ENCODE measurements at places on chromosomes 1 and 21.

DNA sequence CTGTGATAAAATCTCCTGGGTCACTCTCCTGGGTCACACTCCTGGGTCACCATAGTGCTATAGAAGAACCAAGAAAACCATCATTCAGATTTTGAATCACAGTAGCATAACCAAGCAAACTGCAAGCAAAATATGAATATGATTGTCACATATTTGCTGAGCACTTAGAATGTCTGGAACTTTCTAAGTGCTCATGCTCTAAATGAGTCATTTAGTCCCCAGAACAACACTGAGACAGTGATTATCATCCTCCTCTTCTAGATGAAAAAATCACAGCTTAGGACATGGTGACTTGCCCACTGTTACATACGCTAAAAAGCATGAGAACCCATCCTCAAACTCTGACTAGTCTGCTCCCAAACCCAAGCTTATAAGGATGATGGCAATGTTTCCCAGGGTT, 39.5 kb upstream of the DDAH1 start:
- DNase-seq: no peak

- no peak for DNase-seq
Measured at GRCh38 chr1:156489935-156490293, 10.7 kb downstream of the MEF2D start.

DNA sequence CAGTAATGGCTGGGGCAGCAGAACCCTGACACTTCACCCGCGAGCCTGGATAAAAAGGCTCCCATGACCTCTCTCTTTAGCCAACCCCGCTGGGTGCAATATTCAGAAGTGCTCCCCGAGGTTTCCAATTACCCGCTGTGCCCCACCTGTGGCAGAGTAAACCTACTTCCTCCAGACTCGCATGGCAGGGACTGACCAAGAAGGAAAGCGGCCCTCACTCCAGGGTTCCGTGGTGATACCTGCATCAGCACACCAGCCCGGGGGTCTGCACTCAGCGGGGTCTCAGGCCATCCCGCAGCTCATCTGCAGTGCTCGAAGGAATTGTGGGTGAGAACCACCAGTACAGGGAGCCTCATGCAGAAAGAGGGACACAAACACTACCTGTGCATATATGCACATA, 136.3 kb upstream of the FMN2 start:
- DNase-seq: no peak

GRCh38 chr1:115098979-115099692, 9.8 kb upstream of the TSPAN2 start:
- DNase-seq: peak; percentile 71

DNA sequence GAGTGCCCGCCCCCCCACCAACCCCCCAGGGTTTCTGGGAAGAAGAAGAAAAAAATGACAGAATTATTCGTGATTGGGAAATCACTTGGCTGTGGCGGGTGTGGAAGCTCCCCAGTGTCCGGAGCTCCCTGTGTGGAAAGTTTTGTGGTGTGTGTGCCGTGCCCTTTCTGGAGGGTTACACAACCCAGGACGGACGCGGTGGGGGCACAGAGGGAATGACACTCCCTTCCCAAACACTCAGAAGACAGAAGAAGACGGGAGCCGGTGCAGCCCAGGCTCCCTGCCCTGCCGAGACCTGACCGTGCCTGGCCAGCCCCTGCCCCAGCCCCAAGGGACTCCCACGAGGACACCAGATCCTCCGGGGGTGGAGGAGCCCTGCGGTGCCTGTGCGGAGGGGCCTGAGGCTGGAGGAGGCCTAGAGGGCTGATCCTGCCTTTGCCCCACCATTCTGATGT, 33.0 kb upstream of the ADARB1 start:
- no peak for DNase-seq

- no peak for DNase-seq
Measured at GRCh38 chr1:111987502-111987901, 2.0 kb downstream of the KCND3 start.

GRCh38 chr1:35287807-35288640, 19.5 kb downstream of the ZMYM4 start:
- DNase-seq: no peak

GRCh38 chr1:44553127-44553758, 121.0 kb downstream of the TMEM53 start:
- no peak for DNase-seq

- DNase-seq: no peak
Measured at GRCh38 chr1:94156096-94156625, 35.2 kb upstream of the ABCA4 start.

DNA sequence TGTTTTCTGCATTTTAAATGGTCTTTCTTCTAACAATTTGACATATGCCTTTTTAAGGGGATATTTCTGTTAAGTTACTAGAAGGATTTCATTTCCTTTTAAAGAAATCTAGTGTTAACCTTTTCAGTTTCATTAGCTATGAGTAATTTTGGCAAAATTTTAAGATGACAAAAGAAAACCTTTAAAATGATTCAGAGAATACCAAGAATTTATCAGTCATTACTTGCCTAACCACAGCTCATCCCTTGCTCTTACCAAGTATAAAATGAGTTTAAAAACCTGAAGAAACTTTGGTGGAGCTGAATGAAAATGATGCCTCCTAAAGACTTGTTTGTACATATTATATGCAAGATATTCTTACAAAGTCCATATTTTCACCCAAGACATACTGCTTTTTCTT, 101.7 kb downstream of the NEK7 start:
- no peak for DNase-seq

DNA sequence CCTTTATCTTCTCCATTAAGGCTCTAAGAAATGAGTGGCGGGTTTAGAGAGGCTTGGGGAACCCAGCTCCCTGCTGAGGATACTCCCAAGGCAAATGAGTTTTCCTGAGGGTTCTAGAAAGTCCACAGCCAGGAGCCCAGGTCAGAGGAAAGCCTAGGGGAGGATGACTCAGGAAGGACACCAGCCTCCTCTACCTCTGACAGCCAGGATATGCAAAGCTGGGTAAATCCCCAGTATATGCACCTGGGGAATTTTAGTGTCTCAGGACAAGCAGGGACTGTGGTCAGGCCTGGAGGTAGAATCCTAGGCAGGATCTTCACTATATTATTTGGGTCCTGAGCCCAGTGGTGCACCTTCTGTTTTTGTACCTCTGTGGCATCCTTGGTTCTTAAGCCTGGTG, 23.5 kb upstream of the WNT4 start:
- DNase-seq: no peak

DNA sequence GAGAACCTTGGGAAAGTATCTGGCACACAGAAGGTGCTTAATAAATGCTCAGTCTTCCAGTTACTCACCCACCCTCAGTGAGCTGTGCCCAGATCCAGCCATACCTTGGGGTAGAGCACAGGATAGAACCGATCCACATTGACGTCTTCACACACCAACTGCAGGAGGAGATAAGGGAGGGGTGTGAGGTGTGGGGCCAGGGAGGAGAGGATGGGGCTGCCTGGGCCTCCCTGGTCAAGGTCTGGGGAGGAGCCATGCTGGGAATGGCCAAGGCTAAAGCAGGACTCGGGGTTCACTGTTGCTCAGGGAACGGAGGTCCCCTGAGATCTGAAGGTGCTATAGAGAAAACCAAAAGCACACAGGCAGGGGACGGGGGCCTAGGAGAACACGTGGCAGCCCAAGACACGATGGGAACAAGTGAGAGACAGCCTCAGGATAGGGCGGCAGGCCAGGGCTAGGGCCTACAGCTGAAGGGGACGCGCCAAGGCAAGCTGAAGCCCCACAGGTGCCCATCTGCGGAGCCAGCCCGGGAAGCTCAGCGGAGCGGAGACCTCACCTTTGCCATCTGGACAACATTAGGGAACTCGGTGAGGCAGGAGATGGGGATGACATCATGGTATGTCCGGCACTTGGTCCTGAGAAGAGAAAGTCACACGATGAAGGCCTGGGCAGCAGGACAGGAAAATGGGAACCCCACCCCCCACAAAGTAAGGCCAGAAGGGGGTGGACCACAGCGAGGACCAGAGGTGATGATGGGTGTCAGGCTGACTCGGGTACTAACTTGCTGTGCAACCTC, 55.9 kb downstream of the RAP1GAP start:
- no peak for DNase-seq

DNA sequence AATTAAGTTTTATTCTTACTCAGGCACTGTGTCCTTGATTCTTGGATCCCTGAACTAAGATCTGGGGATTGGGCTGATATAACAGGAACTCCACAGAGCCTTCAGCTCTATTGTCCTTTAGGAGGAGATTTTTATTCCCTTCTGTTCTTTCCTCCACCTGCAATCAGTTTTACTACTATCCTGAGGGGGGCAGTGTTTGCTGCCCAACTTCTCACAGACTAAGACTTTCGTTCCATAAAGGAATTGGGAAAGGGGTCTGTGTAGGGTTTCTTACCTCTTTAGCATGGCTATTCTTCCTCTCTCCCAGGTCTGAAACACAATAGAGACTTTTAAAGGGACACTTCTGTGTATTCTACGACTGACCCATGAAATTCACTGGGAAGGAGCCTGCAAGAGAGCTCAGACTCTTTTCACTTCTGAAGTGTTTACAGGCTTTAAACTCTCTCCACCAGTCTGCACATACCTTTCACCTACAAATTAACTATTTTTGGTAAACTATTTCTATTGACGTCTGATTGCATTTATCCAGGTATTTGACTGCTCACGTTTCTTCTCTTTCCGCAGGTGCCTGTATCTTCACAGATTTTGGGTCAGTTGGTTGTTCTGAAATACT, 103.3 kb upstream of the DEPDC1 start:
- no peak for DNase-seq

DNA sequence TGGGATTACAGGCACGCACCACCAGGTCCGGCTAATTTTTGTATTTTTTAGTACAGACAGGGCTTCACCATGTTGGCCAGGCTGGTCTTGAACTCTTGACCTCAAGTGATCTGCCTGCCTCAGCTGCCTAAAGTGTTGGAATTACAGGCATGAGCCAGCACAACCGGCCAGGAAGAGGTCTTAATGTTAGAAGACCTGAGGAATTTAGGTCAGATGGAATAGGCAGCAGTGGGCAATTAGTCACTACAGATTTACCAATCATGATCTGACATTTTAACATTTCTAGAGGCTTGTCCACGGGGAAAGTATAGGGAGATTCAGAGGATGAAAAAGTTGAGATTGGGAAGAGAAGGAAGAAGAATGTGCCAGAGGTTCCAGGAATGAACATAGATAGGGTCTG, 8.9 kb upstream of the APP start:
- no peak for DNase-seq

GRCh38 chr21:42440187-42440792, 36.6 kb downstream of the UBASH3A start:
- DNase-seq: no peak

DNA sequence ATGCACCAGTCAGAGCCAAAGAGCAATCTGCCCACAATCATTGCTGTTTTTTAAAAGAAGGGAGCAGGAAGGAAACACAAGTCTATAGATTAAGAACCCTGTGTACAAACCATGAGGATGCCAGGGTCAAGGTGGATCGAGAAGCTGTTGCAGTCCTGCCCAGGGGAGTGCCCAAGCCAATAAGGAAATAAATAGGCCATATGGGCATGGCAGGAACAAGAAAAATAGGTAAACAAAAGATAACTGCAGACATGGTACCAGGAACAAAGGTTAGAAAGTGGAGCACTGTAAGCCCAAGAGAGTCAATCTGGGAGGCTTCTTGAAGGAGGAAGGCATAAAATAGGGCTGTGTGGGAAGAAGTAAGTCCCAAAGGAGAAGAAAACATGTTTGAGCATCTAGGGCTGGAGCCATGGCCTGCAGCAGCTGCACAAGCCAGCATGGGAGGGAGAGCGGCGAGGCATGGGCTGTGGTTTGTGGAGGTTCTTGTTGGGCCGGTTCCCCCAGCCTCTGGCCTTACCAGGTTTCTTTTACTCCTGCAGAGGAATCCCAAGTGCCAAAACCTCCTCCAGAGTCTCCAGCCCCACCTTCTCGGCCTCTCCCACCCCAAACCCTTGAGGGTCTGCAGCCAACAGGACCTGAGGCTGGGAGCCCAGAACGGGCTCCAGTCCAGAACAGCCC, 13.6 kb downstream of the INAVA start:
- no peak for DNase-seq

DNA sequence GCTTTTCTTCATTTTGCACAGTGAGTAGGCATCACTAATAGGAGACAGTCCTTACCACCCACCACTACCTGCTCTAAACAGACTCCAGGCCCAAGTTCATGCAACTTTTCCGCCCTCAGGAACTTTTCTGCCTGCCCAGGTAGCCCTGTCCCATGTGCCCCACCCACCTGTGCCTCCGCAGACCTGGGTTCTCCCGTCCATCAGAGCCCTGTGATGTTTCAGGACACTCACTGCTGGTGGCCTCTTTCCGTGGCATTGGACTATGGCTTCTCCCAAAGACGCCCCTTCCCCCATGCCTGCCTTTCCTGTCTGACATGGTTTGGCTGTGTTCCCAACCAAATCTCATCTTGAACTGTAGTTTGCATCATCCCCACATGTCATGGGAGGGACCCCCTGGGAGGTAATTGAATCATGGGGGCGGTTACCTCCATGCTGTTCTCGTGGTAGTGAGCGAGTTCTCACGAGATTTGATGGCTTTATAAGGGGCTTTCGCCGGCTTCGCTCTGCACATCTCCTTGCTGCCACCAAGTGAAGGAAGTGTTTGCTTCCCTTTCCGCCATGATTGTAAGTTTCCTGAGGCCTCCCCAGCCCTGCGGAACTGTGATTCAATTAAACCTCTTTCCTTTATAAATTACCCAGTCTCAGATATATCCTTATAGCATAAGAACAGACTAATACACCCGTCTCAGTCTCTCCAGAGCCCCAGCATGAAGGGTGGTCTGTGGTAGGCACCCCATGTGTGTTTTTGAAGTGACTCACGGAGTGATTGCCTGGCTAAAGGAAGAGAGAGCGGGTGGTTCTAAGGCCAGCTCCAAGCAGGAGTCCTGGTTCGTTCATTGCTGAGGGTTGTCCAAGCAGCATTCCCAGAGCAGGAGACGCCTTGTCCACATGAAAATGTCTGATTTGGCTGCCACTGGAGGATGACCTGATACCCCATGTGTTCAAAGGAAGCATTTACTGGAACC, 86.0 kb upstream of the ZBTB40 start:
- DNase-seq: no peak

DNA sequence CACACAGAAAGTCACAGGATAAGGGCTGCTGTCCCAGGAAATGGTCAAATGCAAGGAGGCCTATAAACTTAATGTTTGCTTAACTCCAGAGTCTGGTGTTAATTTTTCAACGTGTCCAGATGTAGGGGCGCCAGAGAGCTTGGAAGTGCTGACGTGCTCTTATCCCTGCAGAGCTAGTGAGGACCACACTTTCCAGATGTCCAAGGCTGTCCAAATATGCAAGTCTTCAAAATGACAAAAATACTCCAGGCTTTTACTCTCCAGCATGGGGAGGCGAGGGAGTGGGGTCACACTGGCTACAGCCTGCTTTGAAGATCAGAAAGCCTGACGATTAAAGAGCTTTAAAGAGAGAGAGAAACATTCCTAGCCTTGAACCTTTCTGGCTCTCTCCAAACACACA, 57.6 kb downstream of the ABCA4 start:
- no peak for DNase-seq

Measured in CD4-positive, alpha-beta T cell (primary cell).